ENCODE measurements at places on chromosomes 3 and 15. TPM values are rescaled to one million over a fixed set of nuclear protein-coding genes. Genes with fewer than 3 reads are reported as not detected.

FOXB1 gene
- total RNA-seq, result not detected

HHATL gene
- total RNA-seq, result not detected

FBXW12 gene
- total RNA-seq, result not detected

CTXN2 gene
- total RNA-seq, result 0.16 TPM

SLC9C1 gene
- total RNA-seq, result 0.96 TPM

C3orf20 gene
- total RNA-seq, result not detected

WDR93 gene
- total RNA-seq, result not detected

GPR27 gene
- 2.1 TPM for total RNA-seq

MAP2K1 gene
- total RNA-seq, result 44.0 TPM

GBE1 gene
- total RNA-seq, result 20.3 TPM

PPP1R14D gene
- 186 TPM for total RNA-seq

CISH gene
- total RNA-seq, result 21.4 TPM

TLR9 gene
- 0.77 TPM for total RNA-seq

TM4SF4 gene
- total RNA-seq, result 7.1 TPM

CIDEC gene
- total RNA-seq, result 14.9 TPM

SLC7A14 gene
- total RNA-seq, result 0.29 TPM

EPHA3 gene
- 6.6 TPM for total RNA-seq

RAP2B gene
- total RNA-seq, result 14.2 TPM

SH2D7 gene
- total RNA-seq, result 2.8 TPM

LDHAL6B gene
- not detected for total RNA-seq

ABI3BP gene
- 47.0 TPM for total RNA-seq

Data from mucosa of descending colon (tissue), 3 donors.